ENCODE measurements at places on chromosomes 7 and 10.

- no peak for DNase-seq
These were observed 7.8 kb downstream of the ELMO1 start for GRCh38 chr7:37440738-37441385.

DNA sequence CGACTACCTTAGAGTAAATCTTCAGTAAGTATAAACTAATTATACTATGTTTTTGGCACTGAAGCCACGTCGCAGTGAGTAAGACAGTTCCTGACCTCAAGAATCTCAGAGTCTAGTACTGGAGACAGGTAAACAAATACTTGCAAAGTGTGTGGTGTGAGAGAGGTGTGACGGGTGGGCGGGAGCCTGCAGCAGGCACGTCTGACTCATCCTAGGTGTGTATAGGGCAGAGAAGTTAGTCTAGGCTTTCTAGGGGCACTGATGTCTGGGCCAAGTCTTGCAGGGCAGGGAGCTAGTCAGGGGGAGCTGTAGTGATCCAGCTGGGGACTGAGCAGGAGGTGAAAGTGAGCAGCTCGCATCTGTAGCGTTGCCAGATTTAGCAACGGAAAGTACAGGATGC is 35.9 kb upstream of the SFTPD start:
- DNase-seq, result no peak

DNA sequence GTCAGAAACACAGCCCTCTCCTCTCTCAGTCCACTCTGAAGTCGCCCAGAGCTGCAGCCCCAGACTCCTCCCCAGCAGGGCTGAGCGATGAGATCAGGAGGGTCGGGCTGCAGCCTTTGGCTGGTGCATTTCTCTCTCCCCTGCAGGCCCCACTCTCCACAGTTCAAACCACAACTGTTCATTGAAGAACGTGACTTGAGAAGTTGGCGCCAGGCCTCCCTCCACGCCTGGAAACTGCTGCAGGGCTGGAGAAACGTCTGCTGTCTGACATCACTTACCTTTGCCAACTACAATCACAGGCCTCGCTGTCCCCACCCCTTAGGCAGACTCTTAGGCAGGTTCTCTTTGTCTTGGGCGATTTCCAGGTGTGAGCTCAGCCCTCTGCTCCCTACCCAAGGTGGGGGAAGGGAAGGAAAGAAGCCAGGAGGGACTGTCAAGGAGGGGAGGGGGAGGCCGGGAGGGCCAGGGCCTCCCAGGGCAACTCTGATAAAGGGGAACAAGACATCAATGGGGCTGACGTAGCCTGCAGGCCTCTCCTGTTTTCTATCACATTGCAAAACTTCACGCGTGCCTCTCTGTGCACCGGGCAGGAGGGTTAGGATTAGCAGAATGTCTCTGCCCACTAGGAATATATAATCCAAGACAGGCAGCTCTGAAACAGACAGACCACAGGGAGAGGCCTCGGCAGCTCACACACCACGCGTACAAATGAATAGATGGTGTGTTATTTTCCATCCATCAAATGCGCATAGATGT is 32.7 kb downstream of the CALML5 start:
- DNase-seq, result no peak

DNA sequence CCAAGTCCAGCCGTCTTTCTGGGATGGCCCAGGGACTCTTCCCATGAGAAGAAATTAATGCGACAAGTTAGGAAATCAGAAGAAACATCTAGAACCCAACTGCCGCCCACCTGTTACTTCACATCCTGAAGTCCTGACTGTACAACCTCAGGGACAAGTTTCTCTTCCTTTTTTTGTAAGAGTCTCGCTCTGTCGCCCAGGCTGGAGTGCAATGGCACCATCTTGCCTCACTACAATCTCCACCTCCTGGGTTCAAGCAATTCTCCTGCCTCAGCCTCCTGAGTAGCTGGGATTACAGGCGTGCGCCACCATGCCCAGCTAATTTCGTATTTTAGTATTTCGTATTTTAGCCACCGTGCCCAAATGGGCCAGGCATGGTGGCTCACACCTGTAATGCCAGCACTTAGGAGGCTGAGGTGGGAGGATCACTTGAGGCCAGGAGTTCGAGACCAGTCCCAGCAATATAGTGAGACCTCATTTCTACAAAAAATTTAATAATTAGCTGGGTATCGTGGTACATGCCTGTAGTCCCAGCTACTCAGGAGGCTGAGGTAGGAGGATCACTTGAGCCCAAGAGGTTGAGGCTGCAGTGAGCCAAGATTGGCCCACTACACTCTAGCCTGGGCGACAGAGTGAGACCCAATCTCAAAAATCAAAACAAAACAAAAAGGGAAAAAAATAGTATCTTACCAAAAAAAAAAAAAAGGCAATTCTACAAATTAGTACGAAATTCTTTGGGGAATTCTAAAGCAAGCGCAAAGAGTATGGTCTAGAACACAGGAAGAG is 20.8 kb downstream of the LAT2 start:
- DNase-seq, result no peak

GRCh38 chr10:69732147-69732825 is 69.4 kb upstream of the COL13A1 start:
- DNase-seq, result no peak

DNA sequence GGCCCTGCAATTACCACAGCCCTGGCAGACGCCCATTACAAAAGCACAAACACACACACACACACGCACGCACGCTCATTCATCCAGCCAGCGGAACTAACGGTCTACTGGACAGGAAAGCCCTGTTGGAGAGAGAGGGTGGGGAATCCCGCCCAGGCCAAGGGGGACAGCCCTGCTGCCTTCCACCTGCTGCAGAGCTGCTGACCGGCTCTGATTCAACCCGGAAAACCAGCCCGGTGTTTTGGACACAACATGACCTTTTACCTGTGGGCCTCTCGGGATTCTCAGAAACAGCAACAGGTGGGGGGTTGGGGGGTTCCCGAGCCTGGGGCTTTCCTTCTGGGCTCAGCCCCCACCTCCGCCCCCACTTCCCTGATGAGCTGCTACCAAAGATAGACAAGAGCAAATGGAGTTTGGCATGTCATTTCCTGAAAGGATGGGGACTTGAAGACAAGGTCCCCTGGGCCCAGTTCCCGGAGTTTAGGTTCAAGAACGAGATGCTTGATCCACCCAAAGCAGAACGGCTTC is 18.5 kb upstream of the SERPINE1 start:
- no peak for DNase-seq

All from C1 segment of cervical spinal cord (tissue), 14 donors.